Foreskin keratinocyte (primary cell): ENCODE measurements at places on chromosomes 12 and 14.

GRCh38 chr14:74525361-74525851 lies 31.8 kb downstream of the ISCA2 start:
- no peak for DNase-seq

DNA sequence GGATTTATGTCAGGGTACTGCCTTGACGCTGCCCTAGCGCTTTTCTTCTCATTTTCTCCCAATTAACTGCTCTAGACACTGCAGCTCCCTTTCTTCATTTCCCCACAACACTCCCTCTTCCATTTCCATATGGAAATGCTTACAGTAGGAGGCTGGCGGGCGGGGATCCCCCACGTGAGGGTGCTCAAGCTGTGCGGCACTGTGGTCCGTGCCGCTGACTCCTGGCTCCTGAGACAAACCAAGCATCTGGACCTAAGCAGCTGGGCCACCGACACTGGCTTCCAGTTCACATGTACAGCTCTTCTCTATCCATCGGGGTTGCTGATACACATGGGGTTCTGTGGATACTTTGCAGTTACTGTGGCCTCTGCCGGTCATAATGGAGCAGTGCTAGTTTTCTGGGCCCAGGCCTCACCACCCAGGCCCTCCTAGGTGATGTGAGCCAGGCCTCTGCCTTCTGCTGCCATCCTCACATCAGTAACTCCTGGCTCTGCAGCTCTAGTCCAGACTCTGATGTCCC lies 20.2 kb downstream of the TCHP start:
- DNase-seq: no peak

- peak; percentile 47 for DNase-seq
Observed at GRCh38 chr12:55068416-55069010, 48.7 kb downstream of the NEUROD4 start.

DNA sequence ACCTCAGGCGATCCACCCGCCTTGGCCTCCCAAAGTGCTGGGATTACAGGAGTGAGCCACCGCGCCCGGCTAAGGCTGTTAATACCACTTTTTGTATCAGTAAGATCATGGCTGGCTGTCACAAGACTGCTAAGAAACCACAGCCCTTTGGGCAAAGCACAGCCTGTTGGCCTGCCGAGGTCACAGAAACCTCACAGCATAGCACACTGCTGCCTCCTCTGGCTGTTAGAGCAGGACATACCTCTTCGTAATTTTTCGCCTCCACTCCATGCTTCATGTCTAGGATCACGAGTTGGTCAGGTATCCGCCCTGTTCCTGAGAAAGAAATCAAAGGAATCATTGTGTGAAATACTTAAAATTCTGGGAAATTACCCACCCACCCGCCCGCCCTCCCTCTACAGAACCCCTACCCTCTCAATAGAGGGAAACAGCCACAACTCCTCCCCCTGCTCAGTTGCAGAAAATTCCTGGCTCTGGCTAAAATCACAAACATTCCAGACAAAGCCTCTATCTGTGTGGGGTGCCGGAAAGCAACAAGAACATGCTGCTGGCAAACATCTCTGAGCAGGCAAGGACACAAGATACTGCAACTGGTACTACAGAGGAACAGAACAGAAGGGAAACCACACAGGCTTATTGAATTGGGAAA lies 20.7 kb upstream of the NEK9 start:
- peak; percentile 66 for DNase-seq

GRCh38 chr12:115569345-115570068 lies 708.0 kb downstream of the MED13L start:
- DNase-seq: no peak

GRCh38 chr12:5794156-5794555 lies 150.9 kb downstream of the ANO2 start:
- no peak for DNase-seq

GRCh38 chr14:73269729-73270531 lies 32.6 kb downstream of the PAPLN start:
- DNase-seq: no peak

- DNase-seq: peak; percentile 76
Observed at GRCh38 chr12:123601602-123602489, at the start of gene DDX55. Gene DDX55 (plus strand): TSS chr12:123602099. CDS start chr12:123602149, 50 bp downstream.

- no peak for DNase-seq
Observed at GRCh38 chr12:105365231-105365630, 34.7 kb downstream of the C12orf75 start.

- no peak for DNase-seq
Observed at GRCh38 chr12:93226361-93226760, 151.4 kb upstream of the NUDT4 start.

DNA sequence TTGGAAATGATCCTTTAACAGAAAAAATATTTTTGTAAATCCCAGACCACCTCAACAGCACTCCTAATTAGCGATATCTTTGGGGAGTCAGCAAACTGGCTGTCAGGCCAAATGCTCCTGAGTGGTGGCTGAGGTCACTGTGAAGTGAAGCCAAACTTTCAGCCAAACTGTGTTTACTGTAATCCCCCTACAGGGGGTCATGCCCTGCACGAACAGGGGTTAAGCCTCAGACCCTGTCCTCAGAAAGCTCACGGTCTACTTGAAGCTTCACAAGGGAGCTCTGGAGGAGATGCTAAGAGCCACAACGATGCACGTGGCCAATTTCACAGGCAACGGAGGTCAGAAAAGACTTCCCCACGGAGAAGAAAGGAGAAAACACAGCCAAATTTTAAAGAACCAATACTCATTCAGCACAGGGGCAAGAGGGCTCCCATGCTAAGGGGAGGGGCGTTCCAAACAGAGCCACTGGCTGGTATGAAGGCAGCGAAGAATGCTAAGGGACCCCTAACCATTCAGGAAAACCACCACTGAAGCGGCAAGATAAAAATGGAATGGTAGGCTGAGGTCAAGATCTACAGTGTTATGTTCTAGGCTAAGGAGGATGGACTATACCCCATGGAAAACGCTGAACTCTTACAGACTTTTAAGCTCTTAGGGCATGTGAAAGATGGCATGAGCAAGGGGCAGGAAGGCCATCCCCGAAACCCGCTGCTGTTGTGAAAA lies 105.4 kb downstream of the ITPR2 start:
- no peak for DNase-seq

GRCh38 chr14:92105073-92105892 lies 1.1 kb downstream of the ATXN3 start:
- DNase-seq: no peak

DNA sequence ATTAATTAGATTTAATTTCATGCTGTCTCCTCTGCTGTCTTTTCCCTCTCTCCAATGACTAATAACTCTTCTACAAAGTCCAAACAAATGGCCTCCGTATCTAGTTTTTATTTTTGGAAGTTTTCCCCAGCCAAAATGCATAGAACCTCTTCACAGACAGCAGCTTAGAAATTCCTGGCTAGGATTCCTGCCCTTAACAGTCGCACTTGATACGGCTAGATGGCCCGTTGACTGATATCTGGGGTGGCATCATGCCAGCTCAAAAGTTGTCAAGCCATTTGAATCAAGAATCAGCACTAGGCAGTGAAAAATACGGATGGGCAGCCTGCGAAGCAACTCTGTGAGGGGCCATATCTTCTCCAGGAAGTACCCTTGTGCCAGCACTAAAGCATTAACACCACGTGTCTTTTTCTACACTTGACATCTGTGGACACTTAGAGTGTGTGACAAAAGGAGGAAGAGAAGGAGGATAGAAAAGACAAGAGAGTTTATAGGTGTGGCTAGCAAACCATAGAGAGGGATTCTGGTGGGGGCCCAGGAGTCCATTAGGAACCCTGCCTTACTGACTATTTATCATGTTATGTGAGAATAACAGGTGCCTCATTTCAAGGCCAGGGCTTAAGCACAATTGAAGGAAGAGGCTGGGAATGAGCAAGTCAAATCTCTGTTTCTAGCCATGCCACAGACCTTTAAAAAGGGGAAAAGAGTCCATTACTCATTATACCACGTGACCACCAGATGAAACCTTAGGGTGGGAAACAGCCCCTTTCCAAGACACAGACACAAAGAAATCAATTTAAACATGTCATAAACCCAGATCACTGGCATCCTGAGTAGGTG lies 39.2 kb upstream of the KRR1 start:
- DNase-seq: no peak

DNA sequence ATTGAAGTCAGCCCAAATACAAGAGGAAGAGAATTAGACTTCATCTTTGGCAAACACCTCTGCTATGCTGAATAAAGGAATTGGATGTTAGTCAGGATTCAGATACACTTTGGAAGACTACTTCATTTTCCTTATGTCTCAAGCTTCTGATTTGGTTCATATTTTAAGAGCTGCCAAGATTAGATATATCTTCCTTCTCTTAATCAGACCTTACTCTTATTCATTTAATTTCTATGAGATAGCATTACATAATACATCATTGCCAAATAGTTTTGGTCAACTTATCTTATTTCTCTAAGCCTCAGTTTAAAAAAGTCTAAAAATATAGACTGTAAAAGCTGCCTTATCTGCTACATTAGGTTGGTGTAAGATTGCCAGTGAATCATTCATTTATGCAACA lies 330.6 kb upstream of the NAV3 start:
- DNase-seq: no peak

GRCh38 chr12:93743229-93743998 lies 66.2 kb downstream of the CRADD start:
- no peak for DNase-seq

GRCh38 chr12:68497702-68498101 lies 113.0 kb upstream of the RAP1B start:
- no peak for DNase-seq

GRCh38 chr14:105117710-105118385 lies 50.7 kb downstream of the JAG2 start:
- DNase-seq: no peak

DNA sequence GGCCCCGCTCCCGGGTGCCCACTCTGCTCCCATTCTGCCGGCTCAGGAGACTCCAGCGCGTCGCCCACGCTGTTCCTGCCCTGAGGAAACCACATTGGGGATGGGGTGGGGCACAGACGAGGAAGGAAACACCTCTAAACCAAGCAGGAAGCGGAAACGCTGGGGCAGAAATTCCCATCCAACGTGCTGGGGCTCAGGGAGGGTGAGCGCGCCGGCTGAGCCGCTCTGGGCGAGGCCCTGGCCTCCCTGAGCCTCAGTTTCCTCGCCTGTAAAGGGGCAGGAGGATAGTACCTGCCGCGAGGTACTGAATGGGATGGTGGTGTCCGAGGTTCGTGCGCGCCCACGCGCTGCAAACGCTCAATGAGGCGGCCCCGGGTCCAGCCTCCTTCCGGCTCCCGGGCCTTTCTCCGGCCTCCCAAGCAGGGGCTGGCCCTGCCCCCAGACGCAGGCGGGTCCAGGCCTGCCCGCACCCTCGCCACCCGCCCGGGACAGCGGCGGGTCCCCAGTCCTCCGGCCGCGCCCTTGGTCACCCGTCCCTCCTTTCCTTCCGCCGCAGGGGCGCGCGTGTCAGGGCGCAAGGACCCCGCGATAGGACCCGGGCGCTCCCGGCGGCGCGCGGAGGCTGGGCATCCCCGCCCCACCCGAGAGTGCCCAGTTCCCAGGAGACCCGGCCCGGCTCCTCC lies 673 bp downstream of the BEGAIN start:
- peak; percentile 34 for DNase-seq

- DNase-seq: no peak
Observed at GRCh38 chr12:116662612-116663144, 75.2 kb downstream of the SPRING1 start.

- no peak for DNase-seq
Observed at GRCh38 chr12:30525171-30525570, 170.5 kb downstream of the IPO8 start.

DNA sequence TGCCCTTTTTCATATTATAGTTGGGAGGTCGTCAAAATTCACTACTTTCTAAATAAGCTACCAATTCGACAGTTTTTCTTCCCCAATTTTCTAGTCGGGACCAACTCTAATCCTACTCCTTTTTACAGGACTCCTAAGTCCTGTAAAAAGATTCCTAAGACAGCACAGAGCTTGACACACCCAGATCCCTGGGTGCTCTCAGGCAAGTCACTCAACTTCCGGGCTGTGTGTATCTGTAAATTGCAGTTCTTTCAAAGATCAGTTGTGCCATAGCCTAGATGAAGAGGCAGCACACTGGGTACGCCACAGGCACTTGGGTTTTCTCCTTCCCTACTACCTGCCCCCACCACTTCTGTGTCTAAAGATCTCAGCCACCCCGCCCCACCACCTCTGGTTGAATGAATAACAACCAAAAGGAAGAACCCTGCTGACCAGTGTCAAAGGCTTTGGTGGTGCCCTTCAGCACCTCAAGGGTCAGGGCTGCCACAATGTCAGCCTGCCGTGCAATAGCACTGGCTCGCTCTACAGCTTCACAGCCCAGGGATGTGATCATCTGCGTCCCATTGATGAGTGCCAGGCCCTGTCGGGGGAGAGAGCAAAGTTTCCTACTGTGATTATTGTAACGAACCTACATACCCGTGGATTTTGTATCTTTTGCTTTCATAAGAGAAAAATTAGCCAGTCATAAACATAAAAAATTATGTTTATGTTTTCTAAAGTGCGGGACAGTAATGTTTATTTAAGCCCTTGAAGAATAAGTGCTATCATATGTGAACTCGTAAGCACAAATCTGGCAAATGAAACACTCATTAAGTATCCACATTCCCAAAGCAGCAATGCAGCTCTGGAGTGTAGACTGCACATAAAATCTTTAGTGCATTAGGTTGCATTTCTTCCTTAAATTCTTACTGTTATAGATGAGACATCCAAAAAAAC lies 9.2 kb downstream of the HAL start:
- DNase-seq: no peak

GRCh38 chr12:6764011-6764828 lies 1.9 kb upstream of the PTMS start:
- peak; percentile 89 for DNase-seq

DNA sequence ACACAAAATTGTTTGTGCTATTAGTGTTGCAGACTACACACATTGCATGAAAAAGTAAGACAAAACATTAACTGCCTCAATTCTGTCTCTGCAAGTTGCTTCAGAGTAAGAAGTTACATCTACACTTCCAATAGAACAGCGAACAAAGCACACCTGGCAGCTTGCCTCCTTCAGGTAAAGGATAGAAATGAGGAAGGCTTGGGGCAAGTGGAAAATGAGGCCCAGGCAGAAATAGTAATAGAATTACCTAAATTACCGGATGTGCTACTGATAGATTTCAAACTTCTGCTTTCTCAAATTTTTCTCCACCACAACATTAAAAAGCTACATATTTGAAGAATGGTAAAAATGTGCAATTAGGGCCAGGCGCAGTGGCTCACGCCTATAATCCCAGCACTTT lies 37.7 kb downstream of the CCDC175 start:
- no peak for DNase-seq

DNA sequence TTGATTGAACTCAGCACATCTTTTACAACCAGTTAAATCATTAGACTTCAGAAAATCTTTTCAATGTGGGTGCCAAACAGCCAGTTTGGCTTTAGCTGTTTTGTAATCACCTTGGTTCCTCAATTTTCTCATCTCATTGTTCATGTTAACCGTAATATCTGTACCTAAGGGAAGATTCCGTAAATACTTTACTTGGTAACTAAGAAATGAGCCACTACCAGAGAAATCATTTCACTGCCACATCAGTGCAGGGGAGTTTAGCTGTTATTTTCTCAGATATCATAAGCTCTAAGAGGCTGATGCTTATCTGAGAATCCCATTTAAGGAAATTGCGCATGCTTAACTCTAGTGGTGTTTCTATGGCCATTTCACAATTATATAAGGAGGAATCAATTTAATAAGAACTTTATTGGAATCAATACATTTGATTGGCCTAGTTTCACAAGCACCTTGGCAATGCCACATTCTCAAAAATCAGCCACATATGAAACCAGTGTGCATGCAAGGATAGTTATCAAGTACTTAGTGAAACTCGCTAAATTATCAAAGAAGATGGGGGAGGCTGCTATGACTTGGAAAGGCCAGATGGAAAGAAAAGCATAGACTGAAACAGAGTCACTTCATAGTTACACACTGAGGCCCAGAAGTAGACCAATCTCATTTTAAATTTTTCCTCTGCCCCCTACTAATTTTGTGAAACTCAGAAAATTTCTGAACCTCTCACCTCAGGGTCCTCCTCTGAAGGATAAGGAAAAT lies 28.1 kb upstream of the IL22 start:
- no peak for DNase-seq
